ENCODE measurements at places on chromosomes 3 and 15.

DNA sequence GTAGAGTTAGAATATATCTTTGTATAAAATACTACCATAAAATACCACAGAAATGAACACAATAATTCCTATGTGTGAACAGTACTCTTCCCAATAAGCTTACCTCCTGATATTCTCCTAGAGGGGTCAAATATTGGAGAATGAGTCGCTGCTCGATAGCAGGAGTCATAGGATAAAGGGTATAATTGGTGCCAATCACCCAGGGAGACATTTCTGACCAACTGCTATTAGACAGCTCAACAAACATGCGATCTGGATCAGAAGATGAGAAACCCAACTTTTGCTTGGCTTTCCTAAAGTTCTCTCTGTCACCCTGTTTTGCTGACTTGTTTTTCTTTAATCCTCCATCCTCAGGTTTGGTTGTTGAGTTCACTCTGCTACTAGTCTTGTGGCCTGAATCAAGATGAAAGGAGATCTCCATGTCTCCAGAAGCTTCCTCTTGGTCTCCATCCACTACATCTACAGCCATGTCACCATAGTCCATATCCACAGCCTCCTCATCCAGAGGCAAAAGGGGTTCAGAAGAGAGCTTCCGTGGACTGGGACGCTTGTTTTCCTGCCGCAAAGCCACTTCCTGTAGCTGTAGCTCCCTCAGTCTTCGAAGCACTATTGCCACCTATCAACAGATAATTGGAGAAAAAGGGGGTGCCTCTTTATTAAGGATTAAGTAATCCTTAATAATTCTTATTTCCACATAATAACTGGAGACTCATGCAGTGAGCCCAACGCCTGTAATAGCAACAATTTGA is 50.4 kb downstream of the RBM15B start:
- no peak for DNase-seq

GRCh38 chr3:48770192-48770502 is 53.1 kb upstream of the IP6K2 start:
- no peak for DNase-seq

GRCh38 chr15:94066046-94066445 is 165.3 kb upstream of the MCTP2 start:
- DNase-seq = no peak

DNA sequence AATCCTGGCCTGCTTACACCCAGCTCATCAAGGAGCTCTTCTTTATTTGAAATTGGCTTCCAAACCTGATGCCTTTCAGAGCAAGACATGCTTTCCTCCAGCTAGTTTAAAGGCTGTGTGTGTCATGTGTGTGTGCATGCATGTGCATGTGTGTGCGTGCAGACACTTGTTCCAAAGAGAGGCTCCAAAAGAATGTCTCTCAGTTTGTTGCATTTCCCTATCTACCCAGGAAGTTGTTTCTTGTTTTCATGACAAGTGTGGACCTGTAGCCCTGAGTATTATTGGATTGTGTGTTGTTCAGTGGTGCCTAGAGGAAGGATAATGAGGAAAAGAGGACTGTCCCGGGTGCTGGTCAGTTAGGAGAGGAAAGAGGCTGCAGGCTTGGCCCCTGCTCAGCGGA is 240.0 kb downstream of the THSD4 start:
- no peak for DNase-seq

DNA sequence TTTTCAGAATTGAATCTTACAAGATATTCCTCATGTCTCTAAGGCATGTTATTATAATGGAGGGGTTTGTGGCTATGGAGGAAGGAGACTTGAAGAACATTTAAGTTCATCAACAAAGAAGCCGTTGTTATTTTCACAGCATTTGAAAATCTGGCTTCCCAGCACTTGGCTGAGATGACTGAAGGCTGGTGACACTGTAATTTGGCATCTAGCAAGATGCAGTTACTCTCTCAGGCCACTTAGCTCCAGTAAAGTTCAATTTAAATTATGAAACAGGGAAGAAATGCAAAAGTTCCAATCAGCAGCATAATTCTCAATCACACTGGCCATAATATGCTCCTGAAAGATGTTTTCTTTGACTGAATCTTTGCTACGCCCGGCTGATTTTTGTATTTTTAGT is 139.4 kb upstream of the NUDT16 start:
- DNase-seq = no peak

GRCh38 chr3:134404366-134404885 is 30.2 kb upstream of the AMOTL2 start:
- DNase-seq = no peak

DNA sequence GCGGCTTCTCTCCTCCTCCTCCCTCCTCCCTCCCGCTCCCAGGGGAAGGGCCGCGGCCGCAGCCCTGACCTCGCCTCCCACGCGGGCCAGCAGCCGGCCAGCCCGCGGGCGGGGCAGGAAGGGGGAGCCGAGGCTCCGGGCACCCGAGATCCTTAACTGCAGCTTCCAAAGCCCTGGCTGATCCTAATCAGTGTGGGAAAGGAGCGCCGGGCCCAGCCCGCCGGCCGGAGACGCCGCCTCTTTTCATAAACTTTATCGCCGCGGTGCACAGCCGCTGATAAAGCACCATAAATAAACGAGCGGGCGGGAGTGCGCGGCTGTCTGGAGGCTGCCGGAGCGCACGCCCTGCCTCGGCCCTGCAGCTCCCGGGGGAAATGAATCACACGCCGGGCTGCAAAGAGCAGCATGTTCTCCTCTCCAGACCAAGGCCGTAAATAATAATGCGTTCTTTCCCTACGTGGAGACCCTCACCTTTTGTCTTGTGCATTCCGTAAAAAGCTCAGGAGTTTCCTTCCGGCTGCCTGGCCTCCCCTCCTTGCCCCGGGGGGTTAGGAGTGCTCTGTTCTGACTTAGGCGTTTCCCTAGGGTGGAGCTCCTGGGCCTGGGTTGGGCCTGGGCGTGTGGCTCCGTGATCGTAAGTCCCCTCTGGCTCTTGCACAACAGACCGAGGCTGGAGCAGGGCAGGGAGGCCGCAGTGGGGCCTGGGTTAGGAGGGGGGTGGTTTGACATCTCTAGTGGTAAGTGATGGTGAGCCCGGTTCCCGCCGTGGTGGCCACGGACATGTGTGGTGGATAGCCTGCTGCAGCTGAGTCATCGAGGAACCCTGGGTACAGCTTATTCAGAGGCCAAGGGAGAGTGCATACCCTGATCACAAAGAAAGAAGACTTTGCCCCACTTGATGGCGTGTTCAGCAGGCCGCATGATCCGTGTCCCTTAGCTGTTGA is 132.6 kb upstream of the HES1 start:
- DNase-seq = peak; percentile 81

GRCh38 chr15:36429707-36430106 is 149.7 kb upstream of the CDIN1 start:
- DNase-seq = no peak

DNA sequence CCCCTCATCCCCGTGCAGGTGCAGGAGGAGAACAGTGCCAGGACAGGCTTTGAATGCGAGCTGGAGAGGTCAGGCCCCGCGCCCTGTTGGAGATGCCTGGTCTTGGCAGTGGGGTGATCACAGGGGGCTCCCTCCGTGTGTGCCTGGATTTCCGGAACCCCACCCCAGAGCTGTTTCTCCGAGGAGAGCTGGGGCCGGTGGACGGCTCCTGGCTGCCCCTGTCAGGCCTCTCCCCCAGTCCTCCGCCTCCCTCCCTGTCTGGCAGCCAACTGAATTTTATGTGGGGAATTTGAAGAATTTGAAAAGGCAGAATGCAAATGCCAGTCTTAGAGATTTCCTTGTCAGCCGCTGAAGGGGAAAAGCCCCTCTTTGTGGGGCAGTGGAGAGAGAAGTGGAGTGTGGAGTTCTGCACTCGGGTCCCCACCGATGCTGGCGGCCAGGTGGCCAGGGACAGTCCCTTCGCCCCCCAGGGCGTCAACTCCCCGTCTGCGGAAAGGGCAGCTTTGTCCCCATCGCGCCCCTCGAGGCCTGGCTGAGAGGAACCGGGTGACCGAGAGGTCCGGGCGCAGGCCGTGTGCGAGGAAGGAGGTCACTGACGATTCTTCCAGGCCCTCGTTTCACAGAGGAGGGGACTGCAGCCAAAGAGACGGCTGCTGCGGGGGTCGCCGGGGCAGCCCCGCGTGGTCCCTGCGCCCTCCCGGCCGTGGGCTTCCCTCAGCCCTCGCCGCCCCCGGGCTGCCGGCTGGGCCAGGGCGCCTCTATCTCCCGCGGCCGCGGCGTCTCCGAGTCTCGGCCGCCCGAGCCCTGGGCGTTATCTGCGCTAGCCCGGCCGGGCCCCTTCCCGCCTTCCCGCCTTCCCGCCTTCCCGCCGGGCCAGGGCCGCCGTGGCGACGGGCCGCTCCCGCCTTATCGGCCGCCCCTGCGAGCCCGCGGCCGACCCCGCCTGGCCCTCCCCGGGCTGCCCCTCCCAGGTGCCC is 56.0 kb upstream of the LCTL start:
- no peak for DNase-seq
